ENCODE measurements at places on chromosomes 5 and 9.

DNA sequence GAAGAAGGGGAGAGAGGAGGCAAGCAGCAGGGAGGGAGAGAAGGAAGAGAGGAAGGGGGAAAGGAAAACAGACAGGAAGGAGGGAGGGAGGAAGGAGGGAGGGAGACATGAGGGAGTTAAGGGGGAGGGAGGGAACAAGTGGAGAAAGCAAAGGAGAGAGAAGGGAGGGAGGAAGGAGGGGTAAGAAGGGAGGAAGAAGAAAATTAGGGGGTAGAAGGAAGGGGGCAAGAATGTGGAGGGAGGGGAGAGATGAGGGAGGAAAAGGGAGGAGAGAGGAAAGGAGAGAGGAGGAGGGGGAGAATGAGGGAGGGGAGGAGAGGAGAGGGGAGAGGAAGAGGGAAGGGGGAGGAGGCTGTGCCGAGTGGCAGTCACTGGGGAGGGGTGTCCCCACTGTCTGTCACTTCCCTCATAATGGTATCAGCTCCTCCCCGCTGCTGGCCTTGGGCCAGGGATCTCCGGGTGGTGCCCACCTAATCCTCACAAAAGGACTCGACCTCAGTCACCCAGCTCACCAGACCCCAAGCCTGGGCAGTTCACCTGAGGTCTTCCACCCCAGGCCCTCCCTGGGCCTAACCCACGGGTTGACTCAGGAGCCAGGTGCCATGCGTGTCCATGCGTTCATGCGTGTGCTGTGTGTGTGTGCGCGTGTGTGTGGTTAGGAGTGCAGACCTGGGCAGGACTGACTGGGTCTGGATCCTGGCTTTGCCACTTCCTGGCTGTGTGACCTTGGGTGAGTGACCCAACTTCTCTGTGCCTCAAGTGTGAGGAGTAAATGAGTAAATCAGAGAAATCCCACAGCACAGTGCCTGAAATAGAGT, 18.1 kb downstream of the C9orf50 start:
- no peak for DNase-seq

DNA sequence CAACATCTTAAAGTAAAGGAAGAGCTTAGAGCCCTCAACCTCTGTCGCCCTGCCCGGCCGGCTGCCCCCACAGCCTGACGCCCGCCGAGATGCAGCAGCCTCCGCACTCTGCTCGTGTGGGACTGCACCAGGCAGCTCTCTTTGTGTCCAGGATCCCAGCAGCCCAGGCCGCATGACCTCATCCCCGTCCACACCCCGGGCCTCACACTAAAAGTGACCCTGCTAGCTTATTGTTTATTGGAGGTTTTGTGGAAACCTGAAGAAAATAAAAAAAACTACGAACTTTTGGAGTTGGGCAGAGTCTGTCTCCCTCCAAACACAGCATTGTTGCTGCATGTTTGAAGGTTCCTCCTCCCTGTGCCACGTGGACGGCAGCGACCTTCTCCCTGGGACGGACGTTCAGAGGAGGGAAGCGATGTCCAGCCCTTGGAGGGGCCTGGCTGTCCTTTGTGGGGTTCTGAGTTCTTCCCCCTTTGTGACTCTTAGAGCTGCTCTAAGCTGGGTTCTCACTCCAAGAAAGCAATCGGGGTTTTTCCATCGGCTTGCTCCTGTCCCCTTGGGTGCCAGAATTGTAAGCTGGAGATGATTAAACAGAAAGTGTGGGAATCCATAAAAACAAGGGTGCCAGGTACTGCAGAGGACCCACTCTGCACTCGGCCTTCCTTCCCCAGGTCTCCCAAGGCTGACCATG, 103.5 kb upstream of the COL5A1 start:
- no peak for DNase-seq

GRCh38 chr9:133888809-133889491, 103.2 kb downstream of the VAV2 start:
- DNase-seq: no peak

GRCh38 chr9:38207247-38207778, 138.3 kb upstream of the SHB start:
- DNase-seq: no peak

DNA sequence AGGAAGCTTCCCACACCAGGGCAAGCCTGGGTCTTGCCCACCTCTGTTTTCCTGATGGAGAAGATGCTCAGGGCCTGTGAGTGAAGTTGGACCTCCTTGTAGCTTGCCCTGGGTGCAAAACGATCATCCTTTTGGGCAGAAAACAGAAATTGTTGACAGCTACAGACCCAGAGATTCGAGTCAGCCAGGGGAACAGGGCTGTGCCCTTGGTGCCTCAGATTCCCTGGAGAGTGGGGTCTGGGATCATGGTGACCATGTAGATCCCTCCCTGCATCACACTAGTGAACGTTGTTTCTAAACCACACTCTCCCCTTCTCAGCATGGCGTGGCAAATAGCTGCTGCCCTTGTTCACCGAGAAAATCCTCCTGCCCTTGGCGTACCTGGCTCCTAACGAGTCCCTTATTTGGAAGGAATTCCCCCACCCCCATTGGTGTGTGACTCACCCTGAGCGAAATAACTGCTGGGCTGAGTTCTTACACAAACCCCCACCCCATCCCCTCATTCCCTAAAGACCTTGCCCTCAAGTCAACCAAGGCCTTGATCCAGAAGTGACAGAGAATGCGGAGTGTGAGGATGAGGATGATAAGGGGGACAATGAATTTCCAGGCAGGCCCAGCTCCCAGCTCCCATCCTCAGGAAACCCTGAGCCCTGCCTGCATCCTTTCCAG, 1.1 kb upstream of the DCANP1 start:
- DNase-seq: no peak
